ENCODE measurements at places on chromosomes 5 and 9.

- H3K4me3 ChIP-seq, result no peak overlapping the region
- no peak overlapping the region for H3K27ac ChIP-seq
- no peaks in the 10 kb centered on the region for H3K36me3 ChIP-seq
- DNase-seq, result no peak
- no peaks in the 10 kb centered on the region for H3K4me1 ChIP-seq
Measured at GRCh38 chr9:23740531-23740930, 85.5 kb downstream of the ELAVL2 start.

DNA sequence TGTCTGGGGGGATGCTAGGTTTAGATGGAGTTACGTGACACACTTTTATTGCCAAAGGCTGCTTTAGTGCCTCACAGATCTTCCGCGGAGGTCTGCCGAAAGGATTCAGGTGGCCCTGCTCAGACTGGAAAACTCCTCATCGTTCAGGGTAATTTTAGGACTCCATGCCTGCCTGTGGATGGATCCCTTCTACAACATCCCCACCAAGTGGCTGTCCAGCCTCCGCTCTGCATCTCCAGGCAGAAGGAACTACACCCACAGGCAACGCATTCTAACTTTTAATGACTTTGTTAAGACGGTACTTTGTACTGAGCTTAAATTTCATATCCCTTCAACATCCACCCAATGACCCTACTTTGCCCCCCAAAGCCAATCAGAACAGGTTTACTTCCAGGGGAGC, 29.4 kb downstream of the ATPSCKMT start:
- no peaks in the 10 kb centered on the region for H3K4me1 ChIP-seq
- H3K27ac ChIP-seq, result no peak overlapping the region
- no peaks in the 10 kb centered on the region for H3K36me3 ChIP-seq
- no peak for DNase-seq
- no peaks in the 10 kb centered on the region for H3K27me3 ChIP-seq
- no peak overlapping the region for H3K4me3 ChIP-seq

GRCh38 chr9:112503170-112503569, 16.5 kb downstream of the KIAA1958 start:
- H3K27ac ChIP-seq, result no peak overlapping the region
- DNase-seq, result no peak
- no peaks in the 10 kb centered on the region for H3K27me3 ChIP-seq
- peaks cover 13% of the 10 kb centered on the region for H3K4me1 ChIP-seq
- no peaks in the 10 kb centered on the region for H3K36me3 ChIP-seq
- H3K4me3 ChIP-seq, result no peak overlapping the region

DNA sequence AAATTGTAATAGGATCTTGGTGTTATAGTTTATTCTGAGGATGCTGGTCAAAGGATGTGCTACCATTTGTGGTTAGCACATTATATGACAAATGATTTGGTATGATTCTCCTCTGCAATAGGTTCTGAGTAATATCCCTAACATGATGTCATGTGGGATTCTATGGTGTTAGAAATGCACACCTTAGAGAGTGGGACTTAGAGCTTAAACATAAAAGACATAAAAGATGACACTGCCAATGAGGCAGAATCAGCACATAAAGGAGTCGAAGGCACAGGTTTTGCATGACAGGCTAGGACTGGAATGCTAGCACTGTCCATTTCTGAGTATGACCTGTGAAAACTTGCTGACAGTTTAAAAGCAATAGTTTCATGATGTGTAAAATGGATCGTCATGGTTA, 100.4 kb downstream of the OSTF1 start:
- no peak overlapping the region for H3K4me3 ChIP-seq
- no peaks in the 10 kb centered on the region for H3K36me3 ChIP-seq
- H3K4me1 ChIP-seq, result no peaks in the 10 kb centered on the region
- no peaks in the 10 kb centered on the region for H3K27me3 ChIP-seq
- H3K27ac ChIP-seq, result no peak overlapping the region
- no peak for DNase-seq

DNA sequence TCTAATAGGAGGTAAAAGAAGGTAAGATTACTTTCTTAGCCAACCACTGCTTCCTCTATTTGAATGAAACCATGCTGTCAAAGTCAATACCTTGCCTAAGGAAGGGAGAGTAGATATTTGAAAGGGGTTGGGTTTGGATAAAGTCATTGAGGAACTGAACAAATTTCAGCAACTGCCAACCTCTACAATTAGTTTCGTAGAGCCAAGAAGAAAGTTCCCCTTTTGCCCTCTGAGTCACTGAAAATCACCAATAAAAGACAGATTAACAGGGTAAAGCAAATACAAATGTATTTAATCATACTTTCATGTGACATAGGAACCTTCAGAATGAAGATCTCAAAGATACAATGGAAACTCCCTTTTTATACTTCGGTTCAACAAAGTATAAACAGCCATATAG, 615.7 kb downstream of the GABRG2 start:
- no peaks in the 10 kb centered on the region for H3K36me3 ChIP-seq
- no peaks in the 10 kb centered on the region for H3K27me3 ChIP-seq
- H3K27ac ChIP-seq, result no peak overlapping the region
- H3K4me3 ChIP-seq, result no peak overlapping the region

DNA sequence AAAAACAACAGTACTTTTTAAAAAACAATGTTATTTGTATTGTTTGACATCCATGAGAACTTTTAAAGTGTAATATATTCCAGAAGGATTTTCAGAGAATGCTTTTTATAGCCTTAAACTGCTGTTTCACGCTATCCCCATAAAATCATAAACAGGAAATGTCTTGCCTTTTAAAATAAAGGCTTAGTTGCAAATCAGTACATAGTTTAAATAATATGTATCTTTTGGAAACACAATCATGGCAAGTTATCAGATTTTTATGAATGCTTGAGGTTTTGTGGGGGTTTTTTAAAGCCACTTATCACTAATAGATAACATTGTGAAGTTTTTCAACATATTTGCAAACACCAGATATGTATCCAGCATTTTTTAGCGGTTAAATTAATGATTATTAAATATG, 37.2 kb upstream of the F2RL2 start:
- no peaks in the 10 kb centered on the region for H3K4me1 ChIP-seq
- H3K36me3 ChIP-seq, result no peaks in the 10 kb centered on the region
- H3K27ac ChIP-seq, result no peak overlapping the region

DNA sequence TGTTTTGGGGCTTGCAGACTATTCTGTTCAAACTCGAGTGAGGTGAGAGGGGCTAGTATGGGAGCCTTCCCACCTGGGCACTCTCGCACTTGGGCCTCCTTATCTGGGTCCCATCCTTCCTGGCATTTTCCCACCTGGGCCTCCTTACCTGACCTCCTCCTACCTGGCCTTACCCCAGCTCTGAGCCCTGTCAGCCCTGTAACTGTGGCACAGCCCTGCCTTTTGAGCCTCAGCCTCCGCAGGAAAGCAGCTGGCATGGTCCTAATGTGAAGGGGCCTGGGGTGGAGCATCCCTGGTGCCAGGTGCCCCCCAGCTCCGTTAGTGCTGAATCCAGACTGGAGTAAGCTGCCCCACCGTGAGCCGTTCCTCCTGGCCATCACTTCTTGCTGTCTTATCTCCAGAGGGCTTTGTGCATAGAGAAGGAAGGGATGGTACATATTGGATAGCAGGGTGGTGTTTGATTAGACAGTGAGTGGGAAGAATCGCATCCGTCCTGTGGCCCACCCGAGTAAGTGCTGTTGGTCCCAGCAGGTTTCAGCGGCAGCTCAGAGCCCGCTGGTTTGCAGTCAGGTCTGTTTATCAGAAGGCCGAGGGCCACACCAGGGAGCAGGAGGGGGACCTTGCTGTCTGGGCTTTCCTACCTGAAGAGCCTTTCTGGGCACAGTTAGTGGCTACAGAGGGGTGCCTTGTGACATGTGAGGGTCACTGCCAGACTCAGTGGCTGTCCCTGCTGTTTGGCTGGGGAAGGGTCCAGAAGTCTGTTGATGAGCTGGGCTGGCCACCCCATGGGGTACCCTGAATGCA, 76.5 kb downstream of the WNK2 start:
- H3K36me3 ChIP-seq, result no peaks in the 10 kb centered on the region
- H3K27ac ChIP-seq, result no peak overlapping the region
- no peaks in the 10 kb centered on the region for H3K4me1 ChIP-seq
- H3K4me3 ChIP-seq, result no peak overlapping the region
- DNase-seq, result no peak

DNA sequence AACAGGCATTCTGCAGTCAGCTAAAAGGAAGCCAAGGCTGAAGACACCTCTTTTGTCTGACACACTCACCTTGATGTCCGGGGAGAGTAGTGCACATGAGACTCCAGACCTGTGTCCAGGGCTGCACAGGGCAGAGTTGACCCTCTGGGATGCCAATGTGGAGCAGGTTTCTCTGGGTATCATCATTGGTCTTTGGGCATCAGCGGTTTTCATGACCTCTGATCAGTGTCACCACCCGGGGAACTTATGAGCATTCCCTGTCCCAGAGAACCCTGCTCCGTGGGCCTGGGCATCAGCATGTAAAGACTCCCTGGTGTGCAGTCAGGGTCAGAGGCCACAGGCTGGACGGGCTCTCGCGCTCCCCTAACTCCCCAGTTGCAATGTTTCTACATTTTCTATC, 80.2 kb downstream of the NSUN2 start:
- no peaks in the 10 kb centered on the region for H3K36me3 ChIP-seq
- H3K4me3 ChIP-seq, result no peak overlapping the region
- H3K27me3 ChIP-seq, result no peaks in the 10 kb centered on the region
- H3K4me1 ChIP-seq, result no peaks in the 10 kb centered on the region
- no peak for DNase-seq

DNA sequence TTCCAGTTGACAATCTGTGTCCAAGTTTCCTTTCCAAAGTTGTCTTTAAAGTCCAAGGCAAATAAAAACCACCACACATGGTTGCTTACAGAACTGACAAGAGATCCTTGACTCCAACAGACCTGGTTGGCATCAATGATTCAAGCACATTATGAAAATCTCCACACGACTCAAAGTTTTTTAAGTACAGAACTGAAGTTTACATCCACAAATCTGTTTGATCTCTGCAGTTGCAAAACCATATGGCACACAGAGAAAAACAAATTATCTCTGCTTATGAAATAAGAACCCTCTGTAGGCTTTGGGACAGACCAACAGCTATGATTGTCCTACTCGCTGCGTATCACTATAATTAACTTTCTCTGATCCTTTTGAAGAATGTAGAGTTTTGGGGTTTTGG, 60.8 kb downstream of the MLLT3 start:
- no peak for DNase-seq
- H3K36me3 ChIP-seq, result no peaks in the 10 kb centered on the region
- no peak overlapping the region for H3K27ac ChIP-seq
- peaks cover 30% of the 10 kb centered on the region for H3K4me1 ChIP-seq
- no peak overlapping the region for H3K4me3 ChIP-seq

- DNase-seq, result peak; percentile 93
- no peak overlapping the region for H3K27ac ChIP-seq
- no peak overlapping the region for H3K4me3 ChIP-seq
- no peaks in the 10 kb centered on the region for H3K27me3 ChIP-seq
- H3K4me1 ChIP-seq, result no peaks in the 10 kb centered on the region
- no peaks in the 10 kb centered on the region for H3K36me3 ChIP-seq
Measured at GRCh38 chr9:138044485-138045383, 167.2 kb downstream of the CACNA1B start.

- H3K27me3 ChIP-seq, result no peaks in the 10 kb centered on the region
- H3K36me3 ChIP-seq, result no peaks in the 10 kb centered on the region
- no peak for DNase-seq
- H3K27ac ChIP-seq, result no peak overlapping the region
Measured at GRCh38 chr9:81083067-81083466, 606.3 kb downstream of the TLE1 start.

DNA sequence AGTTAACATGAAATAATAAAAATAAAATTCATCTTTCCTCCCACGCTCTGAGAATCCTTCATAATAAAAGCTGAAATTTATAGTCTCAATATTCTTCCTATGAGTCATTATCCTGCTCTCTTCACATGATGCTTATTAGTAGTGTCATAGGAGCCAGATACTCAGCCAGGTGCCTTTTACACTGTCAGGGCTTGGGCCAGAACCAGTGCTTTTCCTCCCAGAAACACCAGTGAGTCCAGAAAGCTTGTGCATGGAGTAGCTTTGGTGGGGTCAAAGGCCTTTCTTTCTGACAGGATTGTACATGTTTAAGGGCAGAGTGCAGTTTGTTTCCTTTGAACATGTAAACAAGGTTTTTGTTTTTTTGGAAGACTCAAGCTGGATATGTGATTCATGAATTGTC, 6.8 kb downstream of the LSM11 start:
- no peaks in the 10 kb centered on the region for H3K27me3 ChIP-seq
- H3K4me3 ChIP-seq, result no peak overlapping the region
- peaks cover 10% of the 10 kb centered on the region for H3K4me1 ChIP-seq
- H3K36me3 ChIP-seq, result no peaks in the 10 kb centered on the region
- H3K27ac ChIP-seq, result peak overlapping the region; percentile 3
- DNase-seq, result no peak

- no peak overlapping the region for H3K27ac ChIP-seq
- H3K4me3 ChIP-seq, result no peak overlapping the region
- no peaks in the 10 kb centered on the region for H3K4me1 ChIP-seq
- no peak for DNase-seq
- no peaks in the 10 kb centered on the region for H3K27me3 ChIP-seq
Measured at GRCh38 chr9:106107716-106108115, 413.4 kb downstream of the TMEM38B start.

DNA sequence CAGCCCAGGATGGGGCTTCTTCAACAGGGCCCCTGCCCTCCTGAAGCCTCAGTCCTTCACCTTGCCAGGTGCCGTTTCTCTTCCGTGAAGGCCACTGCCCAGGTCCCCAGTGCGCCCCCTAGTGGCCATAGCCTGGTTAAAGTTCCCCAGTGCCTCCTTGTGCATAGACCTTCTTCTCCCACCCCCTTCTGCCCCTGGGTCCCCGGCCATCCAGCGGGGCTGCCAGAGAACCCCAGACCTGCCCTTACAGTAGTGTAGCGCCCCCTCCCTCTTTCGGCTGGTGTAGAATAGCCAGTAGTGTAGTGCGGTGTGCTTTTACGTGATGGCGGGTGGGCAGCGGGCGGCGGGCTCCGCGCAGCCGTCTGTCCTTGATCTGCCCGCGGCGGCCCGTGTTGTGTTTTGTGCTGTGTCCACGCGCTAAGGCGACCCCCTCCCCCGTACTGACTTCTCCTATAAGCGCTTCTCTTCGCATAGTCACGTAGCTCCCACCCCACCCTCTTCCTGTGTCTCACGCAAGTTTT, 23.6 kb downstream of the PCDHGC5 start:
- peak overlapping the region; percentile 94 for H3K27ac ChIP-seq
- no peak for DNase-seq
- H3K27me3 ChIP-seq, result no peaks in the 10 kb centered on the region
- H3K4me3 ChIP-seq, result peak overlapping the region; percentile 62
- peaks cover 81% of the 10 kb centered on the region for H3K4me1 ChIP-seq

- H3K4me1 ChIP-seq, result no peaks in the 10 kb centered on the region
- no peak overlapping the region for H3K27ac ChIP-seq
- H3K27me3 ChIP-seq, result no peaks in the 10 kb centered on the region
- DNase-seq, result no peak
- H3K4me3 ChIP-seq, result no peak overlapping the region
Measured at GRCh38 chr5:31738199-31738598, 99.3 kb downstream of the PDZD2 start.

GRCh38 chr5:39427229-39427628, 2.4 kb upstream of the DAB2 start:
- DNase-seq, result no peak
- peaks cover 22% of the 10 kb centered on the region for H3K4me1 ChIP-seq

DNA sequence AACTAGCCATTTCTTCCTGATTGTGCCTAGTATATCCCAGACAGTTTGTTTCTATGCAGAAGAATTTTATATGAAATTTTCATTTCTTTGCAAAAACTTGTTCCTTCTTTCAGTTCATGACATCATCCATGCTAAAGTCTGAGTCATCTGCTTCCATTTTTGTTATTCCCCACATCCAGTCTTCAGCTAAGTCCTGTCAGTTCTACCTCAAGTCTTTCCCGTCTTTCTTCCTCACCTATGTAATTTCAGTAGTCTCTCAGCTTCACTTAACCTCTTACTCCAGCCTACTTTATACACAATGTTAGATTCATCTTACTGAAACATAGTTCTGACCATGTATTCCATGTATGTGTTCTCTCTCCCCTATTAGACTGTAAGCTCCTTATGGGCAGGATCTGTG, 39.1 kb downstream of the G3BP1 start:
- no peak overlapping the region for H3K4me3 ChIP-seq
- H3K27me3 ChIP-seq, result no peaks in the 10 kb centered on the region
- no peak overlapping the region for H3K27ac ChIP-seq
- DNase-seq, result no peak

Data from vagina (tissue), 2 donors.